ENCODE measurements at places on chromosomes 7 and 10.

DNA sequence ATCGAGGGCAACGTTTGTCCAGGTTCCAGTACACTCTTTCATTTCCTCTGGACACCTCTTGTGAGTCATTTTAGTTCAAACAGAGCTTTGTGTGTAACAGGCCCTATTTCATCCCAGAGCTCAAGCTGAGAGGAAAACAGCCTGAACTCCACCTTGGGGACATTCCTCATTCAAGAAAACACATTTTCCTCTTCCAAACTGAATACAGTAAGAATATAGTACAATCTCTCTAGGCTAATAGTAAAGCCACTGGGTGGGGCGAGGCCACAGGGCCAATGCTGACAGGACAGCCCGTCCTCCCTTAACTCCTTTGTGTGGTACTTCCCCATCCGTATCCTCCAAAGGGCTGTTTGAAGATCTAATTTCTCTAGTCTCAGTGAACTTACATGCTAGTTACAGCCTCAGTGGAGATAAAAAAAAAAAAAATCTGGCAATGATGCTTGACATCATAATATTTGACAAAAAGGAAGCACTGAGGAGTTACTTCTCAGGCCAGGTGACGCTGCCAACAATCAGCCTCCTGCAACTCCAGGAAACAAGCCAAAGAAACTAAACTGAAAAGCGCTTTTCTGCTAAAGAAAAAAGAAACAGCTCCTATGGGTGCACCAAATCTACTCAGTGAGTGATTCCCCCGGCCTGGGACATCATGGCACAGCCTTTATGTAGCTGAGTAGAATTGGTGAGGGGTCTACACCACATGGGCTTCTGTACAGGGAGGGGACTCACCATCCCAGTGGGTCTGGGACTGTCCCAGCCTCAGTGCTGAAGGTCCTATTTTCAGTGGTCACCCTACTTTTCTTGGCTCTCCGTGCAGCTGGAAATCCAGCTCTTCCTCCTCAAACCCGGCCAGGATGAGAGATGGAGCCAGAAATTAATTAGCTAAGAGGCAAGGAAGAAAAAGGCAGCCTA lies 238.2 kb upstream of the NEBL start:
- no peak overlapping the region for H3K27ac ChIP-seq
- no peak overlapping the region for H3K4me3 ChIP-seq
- no peaks in the 10 kb centered on the region for H3K36me3 ChIP-seq
- H3K27me3 ChIP-seq: no peaks in the 10 kb centered on the region
- H3K4me1 ChIP-seq: peaks cover 18% of the 10 kb centered on the region

GRCh38 chr7:50580057-50580456 lies 14.9 kb upstream of the DDC start:
- no peak for DNase-seq
- H3K4me3 ChIP-seq: no peak overlapping the region
- no peaks in the 10 kb centered on the region for H3K36me3 ChIP-seq
- H3K27me3 ChIP-seq: no peaks in the 10 kb centered on the region

DNA sequence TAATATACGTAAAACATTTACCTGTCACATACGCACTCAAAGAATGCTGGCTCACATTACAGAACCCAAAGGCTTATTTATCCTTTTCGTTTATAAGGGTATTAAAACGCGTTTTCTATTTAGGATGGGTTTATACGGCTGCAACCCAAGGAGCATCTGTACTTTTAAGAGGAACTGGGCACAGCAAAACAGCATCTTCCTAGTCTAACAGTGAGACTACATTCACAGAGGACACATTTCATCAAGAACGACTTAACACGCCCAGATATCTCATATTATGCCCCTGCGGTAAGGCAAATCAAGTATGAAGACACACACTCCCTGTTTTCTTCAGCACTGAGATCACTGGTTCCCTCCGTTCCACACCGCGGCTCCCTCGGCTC lies 533 bp upstream of the DMTF1 start:
- no peak for DNase-seq
- no peaks in the 10 kb centered on the region for H3K27me3 ChIP-seq
- H3K27ac ChIP-seq: peak overlapping the region; percentile 97
- H3K4me1 ChIP-seq: peaks cover 41% of the 10 kb centered on the region
- H3K4me3 ChIP-seq: peak overlapping the region; percentile 76

GRCh38 chr10:112383325-112383724 lies 9.4 kb downstream of the ACSL5 start:
- no peak overlapping the region for H3K4me3 ChIP-seq
- no peaks in the 10 kb centered on the region for H3K27me3 ChIP-seq
- H3K4me1 ChIP-seq: no peaks in the 10 kb centered on the region
- peak; percentile 15 for DNase-seq

DNA sequence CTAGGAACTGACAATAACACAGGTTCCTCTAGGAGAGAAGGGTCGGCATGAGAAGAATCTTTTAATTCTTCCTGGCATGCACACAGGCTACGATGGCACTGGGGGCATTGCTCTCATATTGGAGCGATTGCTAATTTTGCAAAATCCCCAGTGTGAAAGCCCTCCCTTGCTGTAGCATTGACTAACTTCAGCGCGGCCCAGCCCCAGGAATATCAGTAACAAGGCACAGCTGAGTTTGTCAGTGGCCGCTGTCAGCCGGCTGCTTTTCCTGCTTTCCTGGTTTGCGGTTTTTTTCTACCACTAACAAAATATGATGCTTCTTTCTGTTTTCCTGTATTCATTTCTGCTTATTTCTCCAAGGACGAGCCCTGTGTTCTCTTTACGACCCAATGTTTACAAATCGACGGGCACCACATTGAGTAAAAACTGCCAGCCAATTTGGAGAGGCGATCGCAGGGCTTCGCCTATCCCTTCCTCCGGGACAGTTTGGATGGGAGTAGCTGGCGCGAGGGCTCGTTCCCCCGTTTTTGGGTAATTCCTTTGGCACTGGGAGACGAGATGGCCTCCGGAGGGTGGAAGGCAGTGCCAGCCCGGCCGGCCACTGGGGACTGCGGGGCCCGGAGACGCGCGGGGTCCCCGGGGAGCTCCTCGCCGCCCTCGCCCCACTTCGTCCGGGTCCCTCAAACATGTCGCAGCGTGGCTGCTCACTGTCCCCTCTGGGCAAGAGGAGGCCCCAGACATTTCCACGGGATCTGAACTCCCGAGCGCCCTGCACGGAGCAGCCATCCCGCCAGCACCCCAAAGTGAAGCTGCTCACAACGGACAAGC lies 967 bp downstream of the ADARB2 start:
- no peaks in the 10 kb centered on the region for H3K36me3 ChIP-seq
- no peak overlapping the region for H3K4me3 ChIP-seq
- no peak overlapping the region for H3K27ac ChIP-seq
- no peak for DNase-seq
- no peaks in the 10 kb centered on the region for H3K27me3 ChIP-seq

DNA sequence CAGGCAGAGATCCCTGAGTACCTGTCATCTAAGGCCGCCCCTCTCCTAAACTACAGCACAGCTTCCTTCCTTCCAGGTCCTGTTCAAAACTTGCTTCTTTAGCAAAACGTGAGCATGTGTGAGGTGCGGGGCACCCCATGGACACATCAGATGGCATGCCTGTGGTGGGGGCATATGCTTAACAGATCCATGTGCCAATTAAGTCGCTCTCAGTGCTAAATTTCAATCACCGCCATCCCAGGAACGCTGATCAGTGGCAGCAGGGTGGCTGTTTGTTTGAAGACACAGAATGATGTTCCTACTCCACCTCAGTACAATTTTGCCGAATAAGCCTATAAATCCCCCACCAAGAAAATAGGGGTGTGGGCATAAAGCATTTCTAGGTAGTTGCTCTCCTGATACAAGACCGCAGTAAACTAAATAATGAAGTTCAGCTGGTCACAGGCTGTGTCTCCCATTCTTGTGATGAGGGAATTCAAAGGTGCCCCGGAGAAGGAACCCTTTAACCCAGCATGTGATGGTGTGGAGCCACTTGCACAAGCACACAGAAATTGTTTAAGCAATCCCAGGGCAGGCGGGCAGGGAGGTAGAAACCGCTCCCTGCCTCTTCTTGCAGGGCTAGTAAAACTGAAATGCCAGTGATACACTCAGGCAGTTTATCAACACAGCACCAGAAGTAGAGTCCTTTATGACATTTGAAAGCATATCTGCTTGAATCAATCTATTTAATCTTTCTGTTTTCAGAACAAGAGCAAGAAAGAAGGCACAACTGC lies 205.7 kb downstream of the SORCS1 start:
- H3K27me3 ChIP-seq: no peaks in the 10 kb centered on the region
- no peaks in the 10 kb centered on the region for H3K36me3 ChIP-seq
- H3K4me1 ChIP-seq: peaks cover 16% of the 10 kb centered on the region
- H3K4me3 ChIP-seq: no peak overlapping the region
- H3K27ac ChIP-seq: no peak overlapping the region
- DNase-seq: no peak

- H3K27ac ChIP-seq: no peak overlapping the region
- no peaks in the 10 kb centered on the region for H3K36me3 ChIP-seq
- H3K4me3 ChIP-seq: no peak overlapping the region
- DNase-seq: no peak
These were observed 18.2 kb upstream of the STMP1 start for GRCh38 chr7:135644154-135644553.

DNA sequence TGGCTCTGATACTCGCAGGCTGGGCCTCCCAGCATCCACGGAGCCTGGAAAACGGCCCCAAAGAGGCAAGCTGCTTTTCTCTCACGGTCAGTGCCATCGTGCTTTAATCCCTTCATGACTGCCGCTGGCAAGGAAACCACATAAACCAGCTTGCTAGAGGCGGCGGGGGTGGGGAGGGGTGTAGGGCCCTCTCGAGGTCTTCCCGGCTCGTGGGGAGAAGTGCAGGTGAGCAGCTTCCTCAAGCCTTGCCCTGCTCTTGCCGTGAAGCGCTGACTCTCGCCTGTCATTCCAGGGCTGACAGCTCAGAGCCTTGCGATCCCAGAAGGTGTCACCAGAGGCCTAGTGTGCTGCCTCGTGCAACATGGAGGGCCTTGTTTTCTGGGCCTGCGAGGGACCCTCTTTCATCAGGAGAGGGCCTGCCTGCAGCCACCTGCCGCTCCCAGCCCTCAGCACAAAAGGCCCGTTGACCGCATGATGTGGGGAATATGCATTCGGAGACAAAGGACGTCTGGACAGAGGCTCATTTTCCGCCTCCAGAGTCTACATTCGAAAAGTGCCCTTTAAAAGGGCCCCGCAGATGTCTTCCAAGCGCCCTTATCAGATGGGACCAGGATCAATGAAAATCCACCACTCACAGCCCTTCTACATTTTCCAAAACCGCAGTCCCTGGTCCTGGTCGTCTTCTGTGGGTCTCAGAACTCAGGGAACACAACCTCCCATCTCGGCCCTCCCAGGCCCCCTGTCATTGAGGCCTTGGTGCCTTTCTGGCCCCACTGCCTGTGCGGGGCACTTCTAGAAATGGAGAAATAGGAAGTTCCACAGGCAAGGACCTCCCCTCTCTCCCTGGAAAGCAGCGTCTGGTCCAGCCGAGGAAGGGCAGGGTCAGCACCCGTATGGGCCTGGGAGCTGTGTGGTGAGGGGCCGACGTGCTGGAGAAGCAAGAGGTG lies 58.7 kb downstream of the ZRANB1 start:
- peak; percentile 65 for DNase-seq
- H3K36me3 ChIP-seq: peaks cover 7% of the 10 kb centered on the region
- H3K27ac ChIP-seq: peak overlapping the region; percentile 66
- H3K4me3 ChIP-seq: no peak overlapping the region
- H3K27me3 ChIP-seq: no peaks in the 10 kb centered on the region
- H3K4me1 ChIP-seq: peaks cover 34% of the 10 kb centered on the region

- no peak overlapping the region for H3K4me3 ChIP-seq
- no peaks in the 10 kb centered on the region for H3K27me3 ChIP-seq
- no peak overlapping the region for H3K27ac ChIP-seq
- no peaks in the 10 kb centered on the region for H3K4me1 ChIP-seq
These were observed 80.4 kb upstream of the MGMT start for GRCh38 chr10:129386415-129387257.

DNA sequence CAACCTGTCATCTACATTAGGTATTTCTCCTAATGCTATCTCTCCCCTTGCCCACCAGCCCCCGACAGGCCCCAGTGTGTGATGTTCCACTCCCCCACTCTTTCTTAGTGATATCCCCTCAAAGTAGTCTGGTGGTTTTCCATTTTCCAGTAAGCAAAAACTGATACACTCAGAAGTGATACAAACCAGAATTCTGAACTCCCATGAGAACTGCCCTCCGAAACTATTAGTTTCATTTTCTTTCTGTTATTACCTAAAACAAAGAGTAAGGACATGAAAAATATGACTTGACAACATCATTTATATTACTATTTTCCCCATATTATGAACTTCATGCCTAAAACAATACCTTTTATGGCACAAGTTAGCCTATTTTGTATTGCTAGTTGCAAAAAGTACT lies 175.0 kb downstream of the OTUD1 start:
- no peak for DNase-seq
- H3K4me1 ChIP-seq: no peaks in the 10 kb centered on the region
- no peaks in the 10 kb centered on the region for H3K36me3 ChIP-seq
- no peak overlapping the region for H3K4me3 ChIP-seq
- no peaks in the 10 kb centered on the region for H3K27me3 ChIP-seq
- H3K27ac ChIP-seq: no peak overlapping the region

- H3K27ac ChIP-seq: no peak overlapping the region
- H3K36me3 ChIP-seq: no peaks in the 10 kb centered on the region
- H3K27me3 ChIP-seq: no peaks in the 10 kb centered on the region
- H3K4me3 ChIP-seq: no peak overlapping the region
- no peak for DNase-seq
These were observed 205.3 kb upstream of the KLF6 start for GRCh38 chr10:3990307-3990706.

Data from body of pancreas (tissue), 4 donors.